ENCODE measurements at places on chromosomes 7 and 10. TPM values are rescaled to one million over a fixed set of nuclear protein-coding genes. Genes with fewer than 3 reads are reported as not detected.

GRCh38 chr10:63582690-63583089 is 61.5 kb downstream of the REEP3 start:
- no peaks in the 10 kb centered on the region for H3K36me3 ChIP-seq
- H3K4me3 ChIP-seq, result no peak overlapping the region
- H3K27ac ChIP-seq, result no peak overlapping the region
- no peak for DNase-seq
- no peaks in the 10 kb centered on the region for H3K4me1 ChIP-seq

GRCh38 chr7:114484226-114484625 is 69.6 kb downstream of the FOXP2 start:
- peaks cover 5% of the 10 kb centered on the region for H3K36me3 ChIP-seq
- H3K4me3 ChIP-seq, result no peak overlapping the region
- H3K27me3 ChIP-seq, result no peaks in the 10 kb centered on the region
- no peaks in the 10 kb centered on the region for H3K4me1 ChIP-seq
- DNase-seq, result no peak

ADAMTS14 gene
- 0.15 TPM for total RNA-seq

DNA sequence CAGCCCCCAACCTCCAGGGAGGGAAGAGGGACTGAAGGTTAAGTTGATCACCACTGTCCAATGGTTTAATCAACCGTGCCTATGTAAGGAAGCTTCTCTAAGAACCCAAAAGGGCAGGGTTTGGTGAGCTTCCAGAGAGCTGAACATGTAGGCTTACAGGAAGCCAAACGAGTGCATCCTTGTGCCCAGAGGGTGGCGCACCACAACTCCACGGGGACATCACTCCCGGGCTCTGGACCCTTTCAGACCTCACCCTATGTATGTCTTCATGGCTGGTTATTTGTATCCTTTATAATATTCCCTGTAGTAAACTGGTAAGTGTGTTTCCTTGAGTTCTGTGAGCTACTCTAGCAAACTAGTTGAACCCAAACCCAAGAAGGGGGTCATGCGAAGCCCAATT is 11.5 kb upstream of the NFKB2 start:
- no peaks in the 10 kb centered on the region for H3K27me3 ChIP-seq
- no peak overlapping the region for H3K4me3 ChIP-seq
- no peaks in the 10 kb centered on the region for H3K4me1 ChIP-seq
- H3K27ac ChIP-seq, result no peak overlapping the region

Data from breast epithelium (tissue), 4 donors.